CD4-positive, alpha-beta memory T cell (primary cell): ENCODE measurements at places on chromosomes 12 and 14. TPM values are rescaled to one million over a fixed set of nuclear protein-coding genes. Genes with fewer than 3 reads are reported as not detected.

Gene LTBP2
- total RNA-seq, result 0.36 TPM

Gene E2F7
- 0.17 TPM for total RNA-seq

Gene TMCC3
- total RNA-seq, result 0.23 TPM

Gene AQP5
- total RNA-seq, result not detected

Gene FRS2
- 22.2 TPM for total RNA-seq

Gene HAL
- 2.0 TPM for total RNA-seq

Gene FKBP3
- 64.7 TPM for total RNA-seq

Gene GPR162
- total RNA-seq, result 0.32 TPM

Gene RND1
- total RNA-seq, result 0.89 TPM

Gene IL22
- not detected for total RNA-seq

Gene LRRK2
- 0.39 TPM for total RNA-seq

Gene OTOGL
- not detected for total RNA-seq

Gene TCL1B
- not detected for total RNA-seq

Gene PTPRB
- total RNA-seq, result not detected

Gene KRT6C
- total RNA-seq, result not detected

Gene TAPBPL
- total RNA-seq, result 66.9 TPM

Gene DEGS2
- total RNA-seq, result 0.14 TPM

Gene P2RX2
- total RNA-seq, result not detected

Gene CHST11
- total RNA-seq, result 55.8 TPM

Gene HRK
- not detected for total RNA-seq

Gene PLEKHG7
- total RNA-seq, result not detected

Gene CCDC177
- total RNA-seq, result not detected

Gene RAD9B
- 1.1 TPM for total RNA-seq

Gene CPSF2
- total RNA-seq, result 71.9 TPM

Gene IQSEC3
- 0.84 TPM for total RNA-seq

Gene OSBPL8
- total RNA-seq, result 127 TPM

Gene MIPOL1
- 0.25 TPM for total RNA-seq

Gene FOXM1
- total RNA-seq, result 0.30 TPM

Gene MYO1A
- 3.0 TPM for total RNA-seq

Gene APOF
- not detected for total RNA-seq

Gene POTEG
- total RNA-seq, result not detected

Gene SPIC
- total RNA-seq, result not detected

Gene KRT78
- total RNA-seq, result not detected

Gene CFAP73
- not detected for total RNA-seq

Gene CMKLR1
- total RNA-seq, result 0.94 TPM

Gene ANKLE2
- 101 TPM for total RNA-seq

Gene BDKRB1
- total RNA-seq, result not detected

Gene B4GALNT3
- total RNA-seq, result 2.6 TPM

Gene ERBB3
- total RNA-seq, result 5.9 TPM

Gene BCL2L2
- total RNA-seq, result 3.6 TPM

Gene ANKRD9
- 1.8 TPM for total RNA-seq

Gene REM2
- total RNA-seq, result 4.6 TPM

Gene PXMP2
- total RNA-seq, result 4.2 TPM

Gene FOXN3
- 111 TPM for total RNA-seq

Gene TAS2R13
- 0.79 TPM for total RNA-seq

Gene VRTN
- total RNA-seq, result not detected

Gene SERPINA3
- total RNA-seq, result not detected

Gene IFNG
- 0.73 TPM for total RNA-seq

Gene GLI1
- 0.30 TPM for total RNA-seq

Gene ELK3
- total RNA-seq, result 56.5 TPM
